Activated T-cell treated with anti-CD3 and anti-CD28 coated beads, Interleukin-2, amount 50 U/mL, for 48 hours (primary cell): ENCODE measurements at places on chromosomes 5 and 9.

DNA sequence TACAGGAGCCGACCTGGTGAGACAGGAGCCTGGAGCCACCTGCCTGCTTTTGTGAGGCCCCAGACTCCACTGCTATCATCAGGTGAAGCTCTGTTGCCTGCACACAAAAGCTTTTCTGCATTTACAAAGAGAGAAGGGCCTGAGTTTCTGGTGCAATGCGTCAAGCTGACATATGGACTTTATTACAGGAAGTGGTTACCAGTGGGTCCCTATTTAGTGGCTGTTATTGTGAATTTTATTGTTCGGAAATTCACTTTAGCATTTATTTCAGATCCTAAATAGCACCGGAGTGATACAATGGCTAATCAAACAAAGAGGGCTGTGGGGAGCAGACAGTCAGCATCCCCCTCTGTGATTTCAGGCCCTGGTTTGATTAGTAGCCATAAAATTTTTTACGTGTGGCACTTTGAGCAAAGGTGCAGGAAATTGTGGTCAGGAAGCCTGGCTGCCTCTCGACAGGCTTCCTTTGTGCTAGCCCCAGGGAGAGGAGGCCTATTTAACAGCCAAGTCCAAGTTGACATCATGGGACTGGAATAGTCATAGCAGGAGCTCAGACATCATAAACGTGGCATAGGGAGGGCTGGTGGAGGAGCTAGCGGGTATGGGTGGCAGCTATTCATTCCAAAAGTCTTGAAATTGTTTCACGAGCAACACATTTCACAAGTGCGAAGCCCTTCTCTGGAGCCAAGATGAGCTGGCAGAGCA, 8.4 kb downstream of the TGFBI start:
- peak; percentile 66 for DNase-seq

DNA sequence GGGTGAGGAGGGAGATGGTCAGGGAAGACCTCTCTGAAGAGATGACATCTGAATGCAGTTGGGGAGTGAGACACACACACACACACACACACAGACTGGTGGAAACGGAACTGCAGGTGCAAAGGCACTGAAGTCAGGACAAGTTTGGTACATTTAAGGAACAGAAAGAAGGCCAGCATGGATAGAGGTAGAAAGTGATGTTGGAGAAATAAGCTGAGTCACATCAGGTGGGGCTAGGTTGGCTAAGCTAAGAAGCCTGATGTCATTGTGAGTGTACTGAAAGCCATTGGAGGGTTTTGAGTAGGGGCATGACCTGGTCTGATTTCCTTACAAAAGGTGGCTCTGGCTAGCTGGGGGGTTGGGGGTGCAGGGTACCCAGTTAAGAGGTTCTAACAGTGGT, 3.1 kb downstream of the BSPRY start:
- no peak for DNase-seq

GRCh38 chr5:83031381-83031780, 45.8 kb downstream of the TMEM167A start:
- DNase-seq = no peak

DNA sequence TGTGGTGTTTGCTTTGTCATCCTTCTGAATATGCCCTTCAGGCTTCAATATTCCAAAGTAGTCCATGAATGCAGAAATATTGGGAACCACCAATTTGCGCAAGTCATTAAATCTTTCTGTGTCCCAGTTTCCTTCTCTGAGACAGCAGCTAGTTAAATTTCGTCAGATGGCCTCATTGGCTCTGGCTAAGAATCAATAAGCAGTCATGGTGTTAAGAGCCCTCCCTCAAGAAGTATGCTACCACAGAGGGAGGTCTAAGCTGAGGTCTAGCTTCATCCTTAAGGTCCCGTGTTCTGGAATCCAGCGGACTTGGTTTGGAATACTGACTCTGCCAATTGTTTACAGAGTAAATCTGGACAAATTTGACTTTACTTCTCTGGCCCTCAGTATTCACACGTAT, 59.1 kb upstream of the C5orf58 start:
- no peak for DNase-seq

GRCh38 chr9:128724744-128725211, 851 bp upstream of the ZDHHC12 start:
- peak; percentile 57 for DNase-seq

GRCh38 chr5:80569086-80569960, 757 bp downstream of the ANKRD34B start:
- peak; percentile 29 for DNase-seq

DNA sequence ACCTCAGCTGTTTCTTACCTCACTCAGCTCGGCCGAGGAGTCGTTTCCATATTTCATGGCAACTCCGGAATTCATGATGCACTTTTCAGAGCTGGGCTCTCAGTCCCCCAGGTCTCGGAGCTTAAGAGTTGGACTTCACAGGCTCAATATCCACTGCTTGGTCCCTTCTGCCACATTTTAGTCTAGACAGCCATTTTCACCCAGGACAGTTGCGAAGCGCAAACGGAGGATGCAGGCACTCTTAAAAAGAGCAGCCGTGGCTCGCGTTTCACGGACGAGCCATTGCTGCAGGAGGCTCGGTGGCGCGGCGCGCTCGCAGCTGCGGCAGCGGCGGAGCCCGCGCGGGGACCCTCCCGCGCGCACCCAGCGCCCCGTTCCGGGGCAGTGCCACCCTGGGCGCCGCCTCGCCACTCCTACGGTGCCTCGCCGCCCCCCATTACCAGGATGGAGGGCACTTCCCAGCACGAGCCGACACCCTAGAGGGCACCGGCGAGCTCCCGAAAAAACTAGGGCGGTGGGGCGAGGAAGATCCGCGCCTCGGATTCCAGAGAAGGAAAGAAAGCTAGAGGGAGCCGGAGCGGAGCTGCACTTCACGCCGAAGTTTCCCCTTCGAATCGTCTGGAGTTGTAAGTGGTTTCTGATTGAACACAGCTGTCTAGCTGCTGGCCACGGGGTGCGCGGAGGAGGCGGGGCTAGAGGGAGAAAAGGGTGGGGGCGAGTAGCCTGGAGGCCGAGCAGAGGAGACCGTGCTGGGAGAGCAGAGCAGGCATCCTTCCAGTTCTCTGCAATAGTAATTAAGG, 140.3 kb downstream of the TSSK1B start:
- DNase-seq = peak; percentile 85

DNA sequence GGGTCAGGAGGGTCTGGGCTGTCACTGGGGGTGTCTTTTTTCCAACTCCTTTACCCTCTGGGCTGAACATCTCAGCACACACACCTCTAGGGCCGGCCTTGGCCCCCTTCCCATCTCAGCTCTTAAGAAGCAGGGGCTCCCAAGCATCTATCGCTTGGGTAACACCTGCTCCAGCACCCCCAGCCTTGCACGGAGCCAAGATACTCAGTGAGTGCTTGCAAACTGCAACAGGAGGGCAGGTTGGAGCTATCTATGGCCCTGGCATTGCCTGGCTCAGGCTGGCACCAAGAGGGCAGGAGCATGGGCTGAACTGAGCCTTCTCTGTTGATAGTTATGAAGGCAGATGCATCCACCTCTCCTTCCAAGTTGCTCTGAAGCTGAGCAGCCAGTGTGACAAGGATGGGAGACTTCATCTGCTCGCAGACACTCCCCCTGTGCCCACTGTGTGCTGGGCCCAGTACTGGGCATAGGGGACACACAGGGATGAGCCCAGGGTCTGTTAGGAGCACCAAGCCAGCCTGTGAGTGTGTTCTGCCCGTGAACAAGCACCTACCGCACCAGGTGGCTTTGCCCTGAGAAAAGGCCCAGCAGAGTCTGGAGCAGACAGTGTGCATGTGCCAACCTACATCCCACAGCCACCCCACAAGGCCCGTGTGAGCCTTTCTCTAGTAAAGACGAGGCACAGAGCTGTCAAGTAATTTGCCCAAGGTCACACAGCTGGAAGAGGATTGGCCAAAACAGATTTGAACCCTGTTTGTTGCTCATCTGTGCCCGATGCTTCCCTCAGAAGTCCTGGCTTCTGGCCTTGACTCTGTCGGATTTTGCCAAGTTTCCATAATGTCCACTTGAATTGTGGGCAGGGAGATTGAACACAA, 58.2 kb downstream of the PHF2 start:
- DNase-seq = no peak

DNA sequence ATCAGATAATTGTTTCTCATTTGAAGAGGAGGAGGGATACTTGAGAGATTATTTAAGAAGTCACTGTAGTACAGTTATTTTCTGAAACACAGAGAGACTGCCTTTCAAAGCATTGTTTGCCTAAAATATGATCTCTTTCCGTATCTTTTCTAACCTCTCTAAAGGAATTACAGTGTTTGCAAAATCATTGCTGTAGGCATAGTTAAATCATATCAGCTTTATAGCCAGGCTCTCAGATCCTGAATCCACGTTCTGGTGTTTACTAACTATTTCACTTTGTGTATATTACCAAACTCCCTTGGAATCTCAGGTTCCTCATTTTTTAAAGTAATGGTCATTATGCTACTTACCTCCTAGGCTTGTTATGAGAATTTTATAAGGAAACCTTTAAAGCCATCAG, 1151.6 kb upstream of the CDH9 start:
- no peak for DNase-seq

DNA sequence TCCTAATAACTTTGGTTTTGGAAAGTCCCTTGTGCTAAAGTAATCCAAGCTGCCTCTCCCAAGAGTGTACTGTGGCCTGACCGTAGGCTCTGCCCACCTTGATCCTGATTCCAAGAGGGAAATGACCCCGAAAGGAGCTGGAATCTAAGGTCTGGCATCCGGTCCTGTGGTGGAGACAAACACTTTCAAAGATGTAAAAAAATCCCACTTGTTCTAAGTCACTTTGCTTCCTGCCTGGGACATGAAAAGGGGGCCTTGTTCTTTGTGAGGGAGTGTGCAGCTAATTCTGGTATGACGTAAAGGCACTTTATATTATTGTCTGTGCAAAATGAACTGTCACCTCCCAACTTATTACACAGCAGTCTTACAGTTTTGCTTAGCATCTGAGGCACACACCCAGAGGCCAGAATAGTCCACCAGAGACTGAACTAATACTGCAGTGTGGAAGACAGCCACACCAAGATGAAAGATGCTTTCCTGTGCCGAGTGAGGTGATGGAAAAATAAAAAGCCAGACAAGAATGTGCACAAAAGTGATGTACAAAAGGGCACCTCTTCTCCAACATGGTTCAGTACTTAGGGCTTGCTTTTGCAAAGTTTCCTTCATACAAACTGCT, 128.7 kb downstream of the SLC12A2 start:
- DNase-seq = no peak

GRCh38 chr5:13027874-13028273, 916.6 kb downstream of the DNAH5 start:
- DNase-seq = no peak

- DNase-seq = no peak
These were observed 331.5 kb upstream of the ZNF462 start for GRCh38 chr9:106531491-106531890.

- DNase-seq = no peak
These were observed 606.2 kb downstream of the TLE4 start for GRCh38 chr9:80177949-80178480.

DNA sequence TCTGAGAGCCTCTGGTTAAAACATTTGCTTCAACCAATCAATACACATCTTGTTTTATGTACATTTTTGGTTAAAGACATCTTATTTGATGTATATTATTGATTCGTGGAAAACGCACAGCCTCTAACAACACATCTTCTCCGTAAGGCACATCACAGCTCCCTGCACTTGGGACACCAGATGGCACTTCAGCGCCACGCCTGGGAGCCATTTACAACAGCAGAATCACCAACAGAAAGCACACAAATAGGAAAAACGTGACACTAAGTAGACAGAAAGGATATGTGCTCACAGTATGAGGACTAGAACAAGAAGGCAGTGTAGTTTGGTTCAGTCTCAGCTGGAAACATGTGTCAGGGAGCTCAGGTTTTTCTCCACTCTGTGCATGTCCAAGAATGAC, 199.7 kb downstream of the ROR2 start:
- no peak for DNase-seq

GRCh38 chr5:172773481-172774469, 2.8 kb upstream of the DUSP1 start:
- DNase-seq = peak; percentile 46

DNA sequence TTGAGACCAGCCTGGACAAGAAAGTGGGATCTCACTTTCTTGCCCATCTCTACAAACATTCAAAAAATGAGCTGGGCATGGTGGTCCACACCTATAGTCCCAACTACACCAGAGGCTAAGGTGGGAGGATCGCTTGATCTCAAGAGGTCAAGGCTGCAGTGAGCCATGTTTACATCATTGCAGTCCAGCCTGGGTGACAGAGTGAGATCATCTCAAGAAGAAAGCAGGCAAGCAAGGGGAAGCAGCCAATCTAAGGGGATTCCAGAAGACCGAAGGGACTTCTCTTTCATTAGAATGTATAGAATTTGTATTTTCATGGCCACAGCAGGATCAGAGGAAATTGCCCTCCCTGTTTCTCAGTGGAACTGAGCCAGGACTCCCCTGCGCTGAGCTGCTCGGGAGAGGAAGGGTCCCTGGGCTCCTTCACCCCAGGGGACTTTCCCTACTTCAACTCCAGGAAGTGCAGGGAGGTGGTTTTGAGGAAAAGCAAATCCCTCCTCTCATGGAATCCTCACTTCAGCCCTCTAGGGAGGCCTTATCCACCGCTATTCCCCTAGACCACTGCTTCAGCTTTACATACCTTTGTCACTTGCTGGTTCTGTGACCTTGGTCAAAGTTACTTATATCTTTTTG, 12.1 kb downstream of the WWC1 start:
- no peak for DNase-seq

- DNase-seq = no peak
These were observed 215.8 kb downstream of the ADAMTS12 start for GRCh38 chr5:33675958-33676464.

- DNase-seq = no peak
These were observed 391 bp downstream of the RALGDS start for GRCh38 chr9:133120501-133121197.

- DNase-seq = no peak
These were observed 36.6 kb downstream of the DMRT3 start for GRCh38 chr9:1013021-1013420.

DNA sequence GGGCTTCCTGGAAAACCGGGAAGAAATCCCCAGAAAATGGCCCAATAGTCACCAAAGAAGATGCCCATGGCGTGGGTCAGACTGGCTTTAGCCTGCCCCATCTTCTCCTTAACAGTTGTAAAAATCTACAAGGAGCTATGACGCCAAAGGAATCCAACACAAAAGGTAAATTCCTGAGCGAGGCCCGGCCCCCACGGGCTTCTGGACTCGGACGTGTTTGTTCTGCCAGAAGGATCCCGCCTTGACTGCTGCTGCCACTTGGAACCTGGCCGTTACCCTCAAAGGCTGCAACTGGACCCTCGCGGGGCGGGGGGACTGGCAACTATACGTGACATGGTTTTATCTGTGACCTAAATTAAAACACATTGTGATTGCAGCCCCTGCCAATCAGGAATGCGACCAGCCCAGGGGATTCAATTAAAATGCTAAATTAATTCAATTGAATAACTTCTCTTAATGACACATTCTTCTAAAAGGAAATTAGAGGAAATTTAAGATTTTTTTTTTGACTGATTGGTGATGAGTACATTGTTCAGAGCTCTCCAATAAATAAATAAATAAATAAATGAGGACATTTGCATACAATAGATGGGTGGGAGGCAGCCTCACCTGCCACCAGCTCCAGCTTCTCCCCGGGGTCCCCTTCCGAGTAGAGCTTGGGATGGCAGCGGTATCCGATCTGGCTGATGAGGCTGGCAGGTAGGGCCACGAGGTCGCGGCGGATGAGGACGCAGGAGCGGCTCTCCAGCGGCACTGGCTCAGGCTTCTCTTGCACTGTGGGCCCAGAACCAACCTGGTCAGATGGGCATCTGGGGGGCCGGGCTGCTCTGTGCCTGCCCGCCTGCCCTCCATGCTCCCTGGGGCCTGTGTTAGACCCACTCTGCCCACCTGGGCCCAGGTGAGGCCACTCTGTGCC, 54.7 kb upstream of the UBAC1 start:
- DNase-seq = no peak
